Activated CD8-positive, alpha-beta T cell treated with anti-CD3 and anti-CD28 coated beads for 36 hours (primary cell): ENCODE measurements at places on chromosomes 7 and 10. TPM values are rescaled to one million over a fixed set of nuclear protein-coding genes. Genes with fewer than 3 reads are reported as not detected.

DNA sequence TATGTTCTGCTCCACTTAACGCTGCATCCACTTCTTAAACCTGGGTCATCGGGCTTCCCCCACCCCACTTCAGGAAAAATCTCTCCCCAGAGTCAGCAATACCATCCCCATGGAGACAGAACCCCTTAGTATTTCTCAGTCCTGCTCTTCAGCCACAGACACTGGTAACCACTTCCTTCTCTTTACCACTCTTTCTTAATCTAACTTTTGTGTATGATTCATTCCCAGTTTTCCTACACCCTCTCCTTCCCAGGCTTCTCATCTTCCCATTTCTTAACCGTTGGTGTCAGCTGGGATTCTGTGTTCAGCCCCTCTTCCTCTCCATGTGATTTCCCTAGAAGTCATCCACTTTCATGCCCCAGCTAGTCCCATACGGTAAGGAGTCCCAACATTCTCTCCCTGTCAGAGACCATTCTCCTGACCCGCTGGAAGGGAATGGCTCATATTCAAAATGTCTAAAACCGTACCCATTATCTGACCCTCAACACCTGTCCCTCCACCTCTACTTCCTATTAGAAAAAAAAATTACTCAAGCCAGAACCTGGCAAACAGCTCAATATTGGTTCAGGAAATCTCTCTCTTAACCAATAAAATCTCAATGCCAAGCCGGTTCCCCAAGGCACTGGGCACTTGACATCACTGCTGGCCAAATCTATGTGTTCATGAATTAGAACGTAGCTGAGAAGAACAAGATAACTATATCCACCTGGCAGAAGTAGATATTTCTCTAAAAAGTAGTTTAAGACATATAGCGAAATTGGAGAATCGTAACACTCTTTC, 89.4 kb downstream of the DGKI start:
- DNase-seq, result no peak

Gene GPER1
- 0.18 TPM for total RNA-seq

DNA sequence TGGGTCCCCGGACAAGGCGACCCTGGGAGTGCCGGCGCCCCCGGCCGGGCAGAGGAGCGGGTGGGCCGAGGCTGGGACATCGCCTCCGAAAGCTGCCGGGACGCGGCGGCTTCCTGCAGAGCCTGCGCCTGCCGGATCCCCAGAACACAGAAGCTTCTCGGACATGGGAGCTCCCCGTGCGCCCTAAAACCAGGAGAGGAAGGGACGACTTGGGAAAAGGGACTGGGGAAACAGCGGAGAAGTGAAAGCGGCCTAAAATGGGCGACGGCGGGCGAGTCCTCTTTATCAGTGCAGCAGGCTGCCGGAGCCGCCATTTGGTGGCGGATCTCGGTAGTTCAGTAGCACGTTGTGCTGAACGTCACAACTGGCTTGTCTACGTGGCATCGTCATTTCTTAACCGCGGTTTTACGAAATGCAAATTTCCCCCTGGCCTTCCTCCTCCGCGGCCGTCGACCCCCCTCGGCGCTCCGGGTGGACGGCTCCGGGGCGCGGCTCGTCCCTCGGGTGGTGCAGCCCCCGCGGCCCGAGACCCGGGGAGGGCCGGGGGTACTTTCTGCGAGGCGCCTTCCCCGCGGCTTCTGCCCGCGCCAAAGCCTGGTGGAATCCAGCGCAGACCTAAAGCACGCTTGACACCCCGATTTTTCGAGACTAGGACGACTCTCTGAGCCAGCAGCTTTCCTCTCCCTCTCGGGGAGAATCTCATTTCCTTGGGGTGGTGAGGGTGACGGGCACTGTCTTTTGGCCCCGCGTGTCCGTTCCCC, 9.9 kb upstream of the SPAG6 start:
- DNase-seq, result peak; percentile 79

DNA sequence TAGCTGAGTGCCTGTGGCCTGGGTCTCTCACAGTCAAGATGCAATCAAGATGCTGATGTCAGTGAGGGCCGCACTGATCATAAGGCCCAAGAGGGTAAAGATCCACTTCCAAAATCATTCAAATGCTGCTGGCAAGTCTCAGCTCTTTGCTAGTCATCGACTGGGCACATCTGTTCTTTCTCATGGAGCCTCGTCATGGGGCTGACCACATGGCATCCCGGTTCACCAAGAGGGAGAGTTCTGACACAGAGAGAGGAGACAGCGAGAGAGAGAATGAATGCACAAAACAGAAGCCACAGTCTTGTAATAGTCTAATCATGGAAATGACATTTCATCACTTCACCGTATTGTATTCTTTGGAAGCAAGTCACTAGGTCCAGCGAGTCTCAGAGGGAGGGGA, 1067.5 kb upstream of the C7orf33 start:
- DNase-seq, result no peak

Gene TMEM72
- not detected for total RNA-seq

Gene CYP2E1
- total RNA-seq, result 0.87 TPM

DNA sequence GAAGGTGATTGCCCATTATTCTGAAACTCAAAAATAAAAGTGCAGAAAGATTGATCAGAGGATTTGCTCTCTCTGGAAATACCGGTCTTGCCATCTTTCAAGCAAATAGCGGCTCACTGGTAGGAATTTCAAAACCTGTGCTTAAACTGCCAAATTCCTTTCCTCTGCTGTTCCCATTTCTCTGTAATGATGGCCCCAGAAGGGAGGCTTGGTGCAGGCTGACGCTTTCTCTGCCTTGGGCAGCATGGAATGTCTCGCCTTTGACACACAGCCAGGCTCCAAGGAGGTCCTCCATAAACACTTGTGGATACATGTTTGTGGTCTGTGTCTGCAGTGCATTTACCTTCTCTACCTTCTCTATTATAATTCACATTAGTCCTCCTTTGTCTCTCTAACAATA, 146.8 kb downstream of the HIBADH start:
- no peak for DNase-seq

- peak; percentile 60 for DNase-seq
These were observed 7.1 kb upstream of the UNCX start for GRCh38 chr7:1225441-1226185.

GRCh38 chr7:1065585-1066241, 21.4 kb downstream of the GPR146 start:
- DNase-seq, result peak; percentile 89

Gene VSTM2A
- not detected for total RNA-seq

DNA sequence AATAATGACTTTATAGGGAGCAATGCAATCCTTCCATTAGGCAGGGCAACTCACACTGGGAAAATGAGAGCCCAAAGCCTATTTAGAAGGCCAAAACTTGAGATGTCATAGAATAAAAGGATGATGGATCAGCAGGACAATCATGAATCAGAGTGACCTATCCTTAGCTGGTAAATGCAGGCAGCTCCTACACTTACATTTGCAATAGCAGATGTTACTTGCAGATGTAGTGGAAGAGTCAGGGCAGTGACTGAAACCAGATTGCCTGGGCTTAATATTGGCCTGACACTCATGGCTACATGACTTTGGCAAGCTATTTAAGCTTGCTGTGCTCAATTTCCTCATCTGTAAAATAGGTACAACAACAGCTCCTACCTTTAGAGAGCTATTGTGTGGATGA, 98.7 kb downstream of the PRTFDC1 start:
- no peak for DNase-seq
